Ovary (tissue), 10 donors: ENCODE measurements at places on chromosomes 5 and 9. TPM values are rescaled to one million over a fixed set of nuclear protein-coding genes. Genes with fewer than 3 reads are reported as not detected.

DNA sequence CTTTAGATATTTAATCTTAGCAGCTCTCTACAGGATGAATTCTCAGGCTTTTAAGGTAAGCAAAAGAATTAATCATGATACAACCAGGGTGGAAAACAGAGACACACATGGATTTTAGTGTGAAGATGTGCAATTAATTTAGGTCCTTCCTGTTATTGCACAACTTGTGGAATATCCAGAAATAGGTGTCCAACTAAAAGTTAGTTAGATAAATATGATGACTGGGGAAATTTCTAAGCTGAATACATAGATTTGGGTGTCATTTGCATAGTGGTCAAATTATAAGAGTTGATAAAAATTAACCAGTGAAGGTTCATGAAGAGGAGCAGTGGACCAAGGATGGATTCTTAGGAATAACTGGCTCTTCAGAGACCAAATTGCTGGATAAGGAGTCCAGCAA, 266.1 kb downstream of the PRR16 start:
- H3K27ac ChIP-seq = no peak overlapping the region
- H3K27me3 ChIP-seq = no peaks in the 10 kb centered on the region
- no peak for DNase-seq
- H3K4me3 ChIP-seq = no peak overlapping the region
- no peaks in the 10 kb centered on the region for H3K36me3 ChIP-seq
- H3K4me1 ChIP-seq = no peaks in the 10 kb centered on the region

DNA sequence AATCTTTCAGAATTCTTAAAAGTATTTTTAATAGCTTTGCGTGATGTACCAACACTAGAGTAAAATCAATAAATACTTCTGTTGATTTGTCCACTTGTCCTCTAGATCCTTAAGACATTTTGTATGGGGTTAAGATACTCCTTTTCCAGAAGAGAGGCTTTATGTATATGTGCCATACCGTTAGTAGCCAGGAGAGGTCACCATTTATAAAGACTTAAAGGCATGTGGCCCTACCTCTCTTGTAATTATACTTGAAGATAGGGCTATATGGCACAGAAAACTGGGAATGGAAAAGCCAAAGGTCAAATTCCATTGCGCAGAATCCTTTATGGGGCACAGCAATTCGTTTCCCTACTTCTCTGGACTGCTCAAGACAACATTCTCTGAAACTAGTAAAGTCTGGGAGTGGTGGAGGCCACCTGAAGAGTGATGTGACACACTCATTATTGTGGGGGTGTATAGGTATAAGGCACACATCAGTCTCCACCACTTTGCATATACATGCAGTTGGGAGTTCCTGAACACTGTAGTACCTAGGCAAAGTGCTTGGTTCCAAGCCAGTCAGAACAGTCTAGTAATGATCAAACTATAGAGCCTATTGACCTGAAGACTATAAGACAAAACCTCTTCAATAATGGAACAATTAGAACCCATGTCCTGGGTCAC, 140.1 kb upstream of the FBXL17 start:
- no peak for DNase-seq
- no peak overlapping the region for H3K27ac ChIP-seq
- H3K4me1 ChIP-seq = no peaks in the 10 kb centered on the region
- no peaks in the 10 kb centered on the region for H3K27me3 ChIP-seq
- no peak overlapping the region for H3K4me3 ChIP-seq
- H3K36me3 ChIP-seq = no peaks in the 10 kb centered on the region

DNA sequence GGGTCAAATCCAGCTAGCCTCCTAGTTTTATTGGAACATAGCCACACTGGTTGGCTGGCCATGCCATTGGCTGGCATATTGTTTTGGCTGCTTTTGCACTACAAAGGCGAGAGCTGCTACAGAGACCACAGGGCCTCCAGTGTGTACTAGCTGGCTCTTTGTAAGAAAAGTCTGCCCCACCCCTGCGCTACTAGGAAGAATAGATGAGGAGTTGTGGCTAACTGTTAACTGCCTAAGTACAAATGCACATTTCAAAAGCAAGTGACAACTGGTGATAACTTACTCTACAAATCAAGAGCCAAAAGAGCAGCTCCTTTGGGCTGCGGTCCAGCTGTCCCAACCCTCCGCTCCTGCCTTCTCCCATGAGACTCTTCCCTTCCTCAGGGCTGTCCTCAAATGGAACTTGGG, 63.9 kb downstream of the SERINC5 start:
- no peaks in the 10 kb centered on the region for H3K27me3 ChIP-seq
- no peaks in the 10 kb centered on the region for H3K36me3 ChIP-seq
- no peak for DNase-seq
- H3K4me3 ChIP-seq = no peak overlapping the region

GRCh38 chr9:21616082-21616778, 134.1 kb upstream of the IFNE start:
- no peaks in the 10 kb centered on the region for H3K27me3 ChIP-seq
- H3K36me3 ChIP-seq = no peaks in the 10 kb centered on the region
- H3K4me1 ChIP-seq = no peaks in the 10 kb centered on the region
- no peak for DNase-seq

- peaks cover 3% of the 10 kb centered on the region for H3K4me1 ChIP-seq
- H3K36me3 ChIP-seq = no peaks in the 10 kb centered on the region
- no peaks in the 10 kb centered on the region for H3K27me3 ChIP-seq
Measured at GRCh38 chr5:145681686-145682085, 153.5 kb downstream of the PRELID2 start.

DNA sequence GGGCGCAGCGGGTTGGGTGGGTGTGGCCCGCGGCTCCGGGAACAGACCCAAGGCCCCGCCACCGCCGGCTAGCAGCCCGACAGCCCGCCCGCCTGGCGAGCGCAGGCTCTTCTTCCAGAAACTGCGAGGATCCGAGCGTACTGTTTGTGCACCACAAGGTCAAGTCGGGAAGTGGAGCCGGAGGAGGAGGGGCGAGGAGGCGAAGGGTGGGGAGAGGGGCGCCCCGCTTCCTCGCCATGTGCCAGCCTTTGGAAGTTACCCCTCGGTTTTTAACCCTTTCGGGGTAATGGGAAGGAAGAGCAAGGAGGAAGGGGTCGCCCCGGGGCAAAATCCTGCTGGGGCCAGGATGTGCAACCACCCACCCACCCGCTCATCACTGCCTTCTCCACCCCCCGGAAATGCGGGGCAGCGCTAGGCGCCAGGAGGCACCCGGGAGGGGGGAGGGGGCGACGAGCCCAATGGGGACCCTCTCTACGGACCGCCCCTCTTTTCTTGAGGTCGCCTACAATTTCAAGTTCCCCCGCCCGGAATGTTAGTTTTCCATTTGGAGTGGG, 1.1 kb upstream of the JADE2 start:
- peak overlapping the region; percentile 96 for H3K27ac ChIP-seq
- H3K27me3 ChIP-seq = no peaks in the 10 kb centered on the region

GRCh38 chr9:121069396-121069795, 5.4 kb upstream of the CNTRL start:
- H3K36me3 ChIP-seq = no peaks in the 10 kb centered on the region
- DNase-seq = no peak
- H3K27ac ChIP-seq = no peak overlapping the region
- peaks cover 5% of the 10 kb centered on the region for H3K4me1 ChIP-seq

- DNase-seq = peak; percentile 76
- peaks cover 2% of the 10 kb centered on the region for H3K4me1 ChIP-seq
- no peaks in the 10 kb centered on the region for H3K27me3 ChIP-seq
- no peak overlapping the region for H3K27ac ChIP-seq
- no peaks in the 10 kb centered on the region for H3K36me3 ChIP-seq
Measured at GRCh38 chr5:41270423-41271251, 57.3 kb upstream of the C6 start.

GRCh38 chr5:1477341-1477740, 32.1 kb upstream of the SLC6A3 start:
- H3K4me3 ChIP-seq = no peak overlapping the region
- DNase-seq = no peak
- H3K27ac ChIP-seq = no peak overlapping the region
- no peaks in the 10 kb centered on the region for H3K36me3 ChIP-seq

- no peaks in the 10 kb centered on the region for H3K36me3 ChIP-seq
- no peaks in the 10 kb centered on the region for H3K27me3 ChIP-seq
- H3K4me1 ChIP-seq = no peaks in the 10 kb centered on the region
- H3K27ac ChIP-seq = no peak overlapping the region
Measured at GRCh38 chr9:90259311-90260246, 383.0 kb downstream of the DIRAS2 start.

GRCh38 chr9:107481035-107481434, 8.5 kb downstream of the KLF4 start:
- H3K27ac ChIP-seq = no peak overlapping the region
- H3K4me1 ChIP-seq = no peaks in the 10 kb centered on the region
- no peak overlapping the region for H3K4me3 ChIP-seq
- H3K27me3 ChIP-seq = no peaks in the 10 kb centered on the region

DNA sequence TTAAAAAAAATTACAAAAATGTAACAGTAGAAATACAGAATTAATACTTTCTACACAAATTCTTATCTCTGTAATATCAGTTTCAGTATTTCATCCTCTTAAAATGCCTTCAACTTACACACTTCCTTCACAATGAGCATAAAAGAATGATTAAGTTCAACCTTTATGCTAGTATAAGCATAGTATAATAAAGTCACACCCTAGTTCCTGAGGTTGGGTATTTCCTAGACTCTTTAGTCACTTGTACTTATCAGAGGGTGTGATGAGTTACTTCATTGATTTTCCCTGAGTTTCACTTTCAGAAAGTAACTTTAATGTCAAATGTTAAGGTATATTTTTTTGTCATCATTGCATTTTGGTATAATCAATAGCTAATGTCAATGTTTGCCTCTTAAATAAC, 302.4 kb downstream of the PDE4D start:
- H3K4me1 ChIP-seq = no peaks in the 10 kb centered on the region
- H3K27me3 ChIP-seq = no peaks in the 10 kb centered on the region
- H3K27ac ChIP-seq = no peak overlapping the region
- DNase-seq = no peak
- H3K4me3 ChIP-seq = no peak overlapping the region

DNA sequence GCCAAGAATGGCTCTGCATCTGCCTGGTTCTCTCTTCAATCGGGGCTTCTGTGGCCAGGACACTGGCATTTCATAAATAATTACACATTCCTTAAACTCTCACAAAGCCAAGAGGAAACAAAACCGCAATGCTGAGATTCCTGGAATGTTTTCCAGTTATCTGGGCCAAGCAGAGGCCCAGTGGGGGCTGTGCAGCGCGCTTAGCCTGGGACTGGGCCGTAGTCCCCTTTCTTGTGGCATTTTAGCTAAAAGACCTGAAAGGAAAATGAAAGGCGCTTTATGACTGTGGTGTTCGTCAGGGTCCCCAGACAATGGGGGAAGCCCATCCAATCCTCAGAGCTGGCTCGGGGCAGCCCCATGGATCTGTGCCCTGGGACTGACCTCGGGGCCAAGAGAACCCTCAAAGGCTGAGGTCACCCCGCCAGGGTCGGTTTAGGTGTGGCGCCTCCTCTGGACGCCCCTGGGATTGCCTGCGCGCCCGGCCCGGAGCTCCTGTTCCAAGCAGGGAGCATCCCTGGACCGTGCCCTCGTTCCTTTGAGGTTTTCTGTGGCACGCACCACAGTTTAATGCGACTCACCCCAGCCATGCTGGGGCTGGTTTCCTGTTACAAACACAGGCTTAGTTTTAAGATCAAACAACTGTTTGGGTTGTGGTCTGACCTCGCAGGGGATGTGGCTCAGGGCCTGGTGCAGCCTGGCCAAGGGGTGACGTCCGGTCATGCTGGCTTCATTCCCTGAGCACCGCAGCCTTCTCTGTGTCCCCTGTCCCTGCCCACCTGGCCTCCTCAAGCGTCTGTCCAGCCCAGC, 51.5 kb upstream of the NKD2 start:
- peak; percentile 60 for DNase-seq
- peaks cover 12% of the 10 kb centered on the region for H3K4me1 ChIP-seq
- no peak overlapping the region for H3K4me3 ChIP-seq
- no peak overlapping the region for H3K27ac ChIP-seq

GRCh38 chr5:81759632-81760005, 8.7 kb upstream of the SSBP2 start:
- no peak for DNase-seq
- no peaks in the 10 kb centered on the region for H3K36me3 ChIP-seq
- H3K27me3 ChIP-seq = no peaks in the 10 kb centered on the region
- H3K4me3 ChIP-seq = no peak overlapping the region

DNA sequence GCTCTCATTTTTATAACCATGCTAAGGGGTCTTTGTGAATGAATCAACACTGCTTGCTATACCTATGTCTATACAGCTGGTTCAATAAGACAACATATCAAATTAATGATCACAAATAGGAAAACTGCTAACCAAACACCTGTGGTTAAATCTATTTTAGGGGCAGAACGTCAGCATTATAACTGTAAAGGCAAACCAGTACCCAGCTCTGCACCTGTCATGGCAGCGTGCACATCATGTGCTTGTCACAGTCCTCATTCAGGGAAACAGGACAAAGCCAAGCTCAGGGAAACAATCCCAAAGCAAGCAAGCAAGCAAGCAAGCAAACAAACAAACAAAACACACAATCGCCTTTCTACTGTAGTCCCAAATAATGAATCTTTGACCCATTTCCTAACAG, 277.7 kb upstream of the DAP start:
- no peaks in the 10 kb centered on the region for H3K27me3 ChIP-seq
- H3K4me1 ChIP-seq = no peaks in the 10 kb centered on the region
- H3K27ac ChIP-seq = no peak overlapping the region
- DNase-seq = no peak
- no peak overlapping the region for H3K4me3 ChIP-seq
- no peaks in the 10 kb centered on the region for H3K36me3 ChIP-seq

DNA sequence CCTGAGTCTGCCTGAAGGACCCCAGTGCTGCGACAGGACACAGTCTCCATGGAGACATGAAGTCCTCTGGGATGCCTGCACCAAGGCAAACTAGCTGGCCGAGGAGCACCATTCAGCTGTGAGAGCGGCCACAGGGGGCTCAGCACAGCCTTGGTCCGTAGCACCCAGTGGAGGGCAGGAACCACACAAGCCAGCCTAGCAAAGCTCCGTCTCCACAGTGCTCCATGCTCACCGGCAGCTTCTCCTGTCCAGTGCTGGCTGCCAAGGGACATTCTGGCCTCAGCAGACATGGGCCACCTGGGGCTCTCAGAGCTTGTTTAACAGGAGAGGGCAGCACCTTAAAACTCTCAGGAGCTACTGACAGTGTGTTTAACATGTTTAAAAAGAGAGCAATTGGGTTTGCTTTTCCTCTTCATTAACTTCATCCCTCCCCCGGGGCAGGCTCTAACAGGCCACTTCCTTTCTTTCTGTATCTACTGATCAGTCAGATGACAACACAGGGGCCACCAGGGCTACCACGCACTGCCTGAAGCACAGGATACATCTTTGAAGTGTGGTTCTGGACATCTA, 57.0 kb downstream of the SECISBP2 start:
- DNase-seq = no peak
- H3K4me3 ChIP-seq = no peak overlapping the region
- no peaks in the 10 kb centered on the region for H3K36me3 ChIP-seq
- no peaks in the 10 kb centered on the region for H3K27me3 ChIP-seq

DNA sequence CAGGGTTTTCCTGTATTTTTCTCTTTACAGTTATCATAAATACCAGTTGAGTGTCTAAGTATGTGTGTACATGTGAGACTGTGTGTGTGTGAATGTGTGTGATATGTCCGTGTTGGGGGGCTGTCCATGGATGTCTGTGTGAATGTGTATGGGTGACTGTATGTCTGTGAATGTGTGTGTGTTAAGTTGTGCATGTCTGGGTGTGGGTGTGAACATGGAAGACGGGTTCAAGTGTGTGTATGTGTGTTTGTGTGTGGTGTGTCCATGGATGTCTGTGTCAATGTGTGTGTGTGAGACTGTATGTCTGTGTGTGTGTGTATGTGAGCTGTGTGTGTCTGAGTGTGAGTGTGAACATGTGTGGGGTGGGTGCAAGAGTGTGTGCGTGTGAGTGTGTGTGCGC, 55.0 kb downstream of the VAV2 start:
- no peak overlapping the region for H3K27ac ChIP-seq
- no peaks in the 10 kb centered on the region for H3K36me3 ChIP-seq
- peaks cover 7% of the 10 kb centered on the region for H3K4me1 ChIP-seq
- DNase-seq = no peak

The GDNF gene
- total RNA-seq = 6.3 TPM

The ST8SIA4 gene
- 3.5 TPM for total RNA-seq

The ARID3C gene
- not detected for total RNA-seq

The IFNA21 gene
- not detected for total RNA-seq

The SPATA31D3 gene
- not detected for total RNA-seq
